Caco-2 (cell line): ENCODE measurements at places on chromosomes 6 and 20. TPM values are rescaled to one million over a fixed set of nuclear protein-coding genes. Genes with fewer than 3 reads are reported as not detected.

- no peak for DNase-seq
Measured at GRCh38 chr6:44665143-44665542, 277.6 kb downstream of the CDC5L start.

DNA sequence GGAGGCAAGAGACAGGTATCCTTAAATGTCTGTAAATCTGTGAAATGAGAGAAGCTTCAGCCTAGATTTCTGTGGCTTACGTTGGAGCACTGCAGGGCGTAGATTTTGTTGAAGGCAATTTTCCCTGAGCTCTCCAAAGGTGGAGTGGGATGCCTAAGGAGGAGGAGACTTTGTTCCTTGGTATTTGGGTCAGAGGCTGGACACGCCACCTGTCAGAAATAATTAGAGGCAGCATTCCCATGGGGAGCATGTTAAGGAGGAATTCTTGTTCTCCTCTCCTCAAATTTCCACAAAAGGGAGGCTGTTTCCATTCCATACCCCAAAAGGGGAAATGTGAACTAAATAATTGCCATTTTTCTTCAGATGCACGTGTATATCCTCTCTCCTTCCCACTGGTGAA lies 11.1 kb upstream of the SCGN start:
- no peak for DNase-seq

GRCh38 chr20:12965212-12965869 lies 43.4 kb upstream of the SPTLC3 start:
- DNase-seq = no peak

DNA sequence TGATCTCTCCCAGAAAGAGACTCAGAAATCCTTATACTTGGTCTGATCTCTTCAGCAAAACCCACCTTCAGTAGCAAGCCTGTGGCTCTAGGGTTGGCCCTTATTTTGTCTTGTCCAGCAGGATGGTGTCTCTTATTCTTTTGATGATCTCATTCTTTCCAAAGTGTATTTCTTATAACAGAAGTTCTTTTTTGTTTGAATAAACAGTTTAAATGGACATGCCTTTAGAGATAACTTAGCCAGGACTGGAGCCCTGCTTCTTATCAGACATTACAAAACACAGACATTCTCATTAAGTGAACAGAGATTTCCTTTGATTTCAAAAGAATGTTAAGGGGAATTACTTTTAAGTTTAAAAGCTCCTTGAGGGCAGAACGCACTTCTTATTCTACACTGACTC lies 31.7 kb downstream of the KCNS1 start:
- no peak for DNase-seq

- DNase-seq = no peak
Measured at GRCh38 chr6:142728364-142728763, 216.6 kb downstream of the HIVEP2 start.

GRCh38 chr6:27168108-27168507 lies 79.4 kb upstream of the PRSS16 start:
- DNase-seq = no peak

GRCh38 chr20:1661542-1662299 lies 4.1 kb upstream of the SIRPG start:
- no peak for DNase-seq

- no peak for DNase-seq
Measured at GRCh38 chr6:13907001-13907350, 17.8 kb upstream of the RNF182 start.

DNA sequence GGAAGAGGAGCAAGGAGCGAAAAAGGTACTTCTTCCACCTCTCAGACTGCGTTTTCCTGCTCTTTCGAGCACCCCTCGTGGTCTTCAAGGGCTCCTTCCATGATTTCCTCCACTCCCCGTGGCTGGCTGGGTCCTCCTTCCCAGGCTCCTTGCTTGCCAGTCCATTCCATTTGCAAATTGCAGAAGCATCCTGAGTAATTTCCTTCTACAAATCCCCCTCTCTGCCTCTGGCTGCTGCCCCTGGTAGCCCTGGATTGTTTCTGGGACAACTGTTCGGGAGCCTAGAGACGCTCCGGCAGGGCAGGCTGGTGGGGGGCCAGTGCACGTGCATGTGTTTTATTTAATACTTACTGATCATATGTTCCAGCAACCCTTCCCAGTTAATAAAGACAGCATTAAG lies 173.1 kb downstream of the ZMYND8 start:
- no peak for DNase-seq

GRCh38 chr6:111113336-111114086 lies 26.2 kb downstream of the SLC16A10 start:
- DNase-seq = no peak

DNA sequence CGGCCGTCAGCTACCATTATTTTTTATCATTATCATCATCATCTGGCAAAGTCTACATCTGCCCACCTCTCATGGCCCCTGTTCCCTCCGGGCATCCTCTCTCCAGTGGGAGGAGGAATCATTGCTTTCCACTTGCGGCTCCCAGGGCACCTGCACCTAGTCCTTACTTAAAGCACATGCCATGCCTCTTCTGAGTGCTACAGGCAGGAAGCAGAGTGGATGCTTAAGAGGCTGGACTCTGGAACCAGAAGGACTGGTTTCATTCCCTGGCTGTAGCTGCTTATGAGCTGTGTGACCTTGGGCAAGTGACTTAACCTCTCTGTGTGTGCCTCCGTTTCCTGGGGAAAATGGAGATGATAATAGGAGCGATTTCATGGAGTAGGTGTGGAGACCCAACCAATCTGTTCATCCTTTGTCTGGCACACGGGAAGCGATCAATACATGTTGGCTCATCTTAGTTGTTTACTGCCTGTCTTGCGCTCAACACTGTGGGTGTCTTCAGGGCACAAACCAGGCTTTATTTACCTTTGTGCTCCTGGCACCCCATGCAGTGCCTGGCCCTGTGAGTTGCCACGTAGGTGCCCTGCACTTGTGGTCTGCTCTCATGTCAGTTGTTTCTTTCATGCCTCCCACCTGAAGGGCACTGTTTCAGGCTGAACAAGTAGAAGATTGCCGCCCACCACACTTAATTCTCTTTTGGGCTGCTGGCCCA lies 317.0 kb upstream of the SULF2 start:
- peak; percentile 34 for DNase-seq

DNA sequence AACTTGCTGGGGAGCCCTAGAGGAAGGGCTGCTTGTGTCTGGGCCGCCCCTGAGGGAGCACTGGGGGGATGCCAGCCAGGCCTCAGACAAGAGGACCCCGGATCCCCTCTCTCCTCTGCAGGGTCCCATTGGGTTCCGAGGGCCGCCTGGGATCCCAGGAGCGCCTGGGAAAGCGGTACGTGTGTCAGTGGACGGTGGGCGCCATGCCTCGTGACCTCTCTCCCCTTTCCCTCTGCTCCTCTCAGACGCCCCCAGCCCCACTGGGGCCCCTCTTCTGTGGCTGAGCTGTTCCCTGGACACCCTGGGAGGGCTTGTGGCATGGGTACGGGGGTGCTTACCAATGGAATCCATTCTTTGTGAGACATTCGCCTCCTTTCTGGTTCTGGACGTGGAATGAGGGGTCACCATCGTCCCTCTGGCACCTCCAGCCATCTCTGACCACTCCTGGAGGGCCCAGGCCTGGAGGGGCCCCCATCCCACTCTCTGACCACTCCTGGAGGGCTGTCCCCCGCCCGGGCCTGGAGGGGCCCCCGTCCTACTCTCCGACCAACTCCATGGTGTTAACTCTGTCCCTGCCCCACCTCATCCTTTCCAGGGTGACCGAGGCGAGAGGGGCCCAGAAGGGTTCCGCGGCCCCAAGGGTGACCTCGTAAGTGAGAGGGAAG lies 9.9 kb downstream of the COL9A3 start:
- DNase-seq = no peak

DNA sequence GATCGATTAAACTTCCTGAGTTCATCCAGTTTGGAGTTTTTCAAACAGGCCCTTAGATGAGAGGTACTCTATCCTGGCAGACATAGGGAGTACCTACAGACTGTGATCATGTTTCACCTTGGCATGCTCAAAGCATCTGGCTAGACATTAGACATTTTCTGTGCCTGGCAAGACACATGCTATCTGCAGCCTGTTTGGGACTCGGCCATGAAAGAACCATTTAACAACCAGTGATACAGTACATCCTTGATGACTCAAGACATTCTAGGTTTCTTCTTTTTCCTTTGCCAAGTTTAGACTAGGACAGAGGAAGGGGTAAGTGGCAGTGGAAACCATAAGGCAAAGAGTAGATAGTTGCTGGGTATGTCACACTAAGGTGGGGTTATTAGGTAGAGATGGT lies 15.4 kb upstream of the PAQR8 start:
- DNase-seq = no peak

GRCh38 chr20:22305381-22305780 lies 279.0 kb downstream of the FOXA2 start:
- DNase-seq = no peak

GRCh38 chr6:31651602-31652191 lies 764 bp downstream of the BAG6 start:
- peak; percentile 82 for DNase-seq

- DNase-seq = no peak
Measured at GRCh38 chr6:168469521-168469920, 28.5 kb downstream of the SMOC2 start.

GRCh38 chr20:52630138-52630537 lies 342.0 kb upstream of the TSHZ2 start:
- DNase-seq = no peak

GRCh38 chr6:108897371-108897770 lies 49.1 kb downstream of the ARMC2 start:
- DNase-seq = peak; percentile 41

DNA sequence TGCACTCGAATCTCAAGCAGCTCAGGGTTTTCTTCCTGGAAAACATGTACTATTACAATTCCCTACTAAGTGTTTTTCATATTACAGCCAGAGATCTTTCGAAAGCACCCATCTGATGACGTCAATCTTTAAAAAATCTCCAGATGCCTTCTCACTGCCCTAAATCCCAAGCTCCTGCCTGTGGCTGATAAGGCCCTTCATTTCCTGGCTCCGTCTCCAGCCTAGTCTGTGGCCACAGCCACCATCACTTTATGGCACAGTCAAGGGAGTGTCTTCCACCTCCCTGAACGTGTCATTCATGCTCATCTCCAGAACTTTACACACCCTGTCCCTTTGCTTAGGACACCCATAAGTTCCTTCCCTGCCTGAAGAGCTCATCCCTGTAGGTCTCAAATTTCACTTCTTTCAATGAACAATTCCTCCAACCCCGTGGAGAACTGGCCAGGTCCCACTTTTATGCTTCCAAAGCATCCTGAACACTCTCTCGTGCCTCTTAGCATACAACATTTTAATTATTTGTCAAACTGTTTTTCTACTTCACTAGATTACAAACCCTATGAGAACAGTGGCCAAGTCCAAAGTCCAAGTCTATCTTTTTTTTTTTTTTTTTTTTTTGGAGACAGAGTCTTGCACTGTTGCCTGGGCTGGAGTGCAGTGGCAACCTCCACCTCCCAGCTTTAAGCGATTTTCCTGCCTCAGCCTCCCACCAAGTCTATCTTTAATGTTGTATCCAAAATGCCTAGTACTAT lies 106.1 kb upstream of the AGPAT4 start:
- no peak for DNase-seq

- DNase-seq = no peak
Measured at GRCh38 chr20:38256021-38256420, 4.5 kb downstream of the KIAA1755 start.

DNA sequence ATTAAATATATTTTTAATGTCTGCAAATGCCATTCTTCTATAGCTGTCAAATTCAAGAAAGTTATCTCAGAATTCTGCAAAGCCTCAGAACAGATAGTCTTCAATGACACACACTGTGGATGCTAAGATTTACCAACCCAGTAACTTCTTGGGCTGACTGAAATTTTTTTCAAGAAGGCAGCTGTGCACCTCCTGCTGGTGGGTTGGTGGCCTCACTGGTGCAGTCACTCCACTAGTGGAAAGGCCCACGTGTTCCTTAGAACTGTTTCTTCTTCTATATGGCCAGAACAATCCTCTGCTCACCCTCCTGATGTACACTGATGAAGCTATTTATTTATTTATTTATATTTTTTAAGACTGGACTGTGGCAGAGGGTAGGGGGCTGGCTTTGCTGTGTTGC lies 28.1 kb upstream of the MTCL3 start:
- DNase-seq = no peak

PLN gene
- total RNA-seq = not detected in 2 replicates

SLC12A5 gene
- total RNA-seq = 0.56 and 1.9 TPM in 2 replicates

ID4 gene
- not detected in 2 replicates for total RNA-seq

CALHM5 gene
- total RNA-seq = 1.1 and 1.3 TPM in 2 replicates

TFAP2C gene
- 25.3 and 27.9 TPM in 2 replicates for total RNA-seq

SPDEF gene
- total RNA-seq = 0.67 and 0.77 TPM in 2 replicates

SLC24A3 gene
- 0.14 and 0.21 TPM in 2 replicates for total RNA-seq

KIF25 gene
- not detected in 2 replicates for total RNA-seq

ZSCAN31 gene
- 1.7 and 3.4 TPM in 2 replicates for total RNA-seq
